ENCODE measurements at places on chromosomes 16 and 17.

GRCh38 chr16:84955427-84955826, 55.9 kb downstream of the ZDHHC7 start:
- DNase-seq = no peak

GRCh38 chr16:8496364-8496763, 93.9 kb downstream of the TMEM114 start:
- no peak for DNase-seq

DNA sequence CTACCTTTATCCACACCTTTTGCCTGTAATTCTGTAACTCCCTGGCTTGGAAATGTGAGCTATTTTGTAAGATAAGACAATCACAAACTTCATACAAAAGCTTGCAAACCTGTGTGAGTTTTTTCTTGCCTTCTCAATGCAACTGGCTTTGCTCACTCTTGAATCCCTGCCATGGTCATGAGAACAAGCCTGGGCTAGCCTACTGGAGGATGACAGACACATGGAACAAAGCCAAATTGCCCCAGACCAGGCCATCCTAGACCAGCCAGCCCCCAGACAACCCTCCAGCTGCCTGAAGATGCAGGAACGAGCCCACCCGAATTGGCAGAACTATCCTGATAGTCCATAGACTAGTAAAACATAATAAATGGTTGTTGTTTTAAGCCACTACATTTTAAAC, 466.6 kb upstream of the ERCC4 start:
- DNase-seq = no peak

GRCh38 chr17:3667366-3668278, 756 bp downstream of the TAX1BP3 start:
- DNase-seq = peak; percentile 86

DNA sequence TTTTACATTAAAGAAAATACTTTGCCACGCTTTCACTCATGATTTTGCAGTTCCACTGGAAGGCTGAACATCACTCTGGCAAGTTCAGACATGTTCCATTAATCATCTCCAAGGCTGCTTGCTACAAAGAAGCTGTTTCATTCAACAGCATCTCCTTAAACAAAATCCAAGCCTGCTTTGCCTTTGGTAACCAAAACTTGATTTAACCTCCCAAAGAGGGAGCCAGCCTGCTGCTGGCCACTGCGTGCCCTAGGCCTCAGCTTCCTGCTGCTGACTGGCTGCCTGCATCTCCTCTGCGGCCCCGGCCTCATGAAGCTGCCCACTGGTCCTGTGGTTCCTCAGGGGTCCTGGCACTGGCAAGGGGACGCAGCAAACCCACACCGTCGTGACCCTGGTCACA, 31.8 kb downstream of the ANKRD11 start:
- no peak for DNase-seq

DNA sequence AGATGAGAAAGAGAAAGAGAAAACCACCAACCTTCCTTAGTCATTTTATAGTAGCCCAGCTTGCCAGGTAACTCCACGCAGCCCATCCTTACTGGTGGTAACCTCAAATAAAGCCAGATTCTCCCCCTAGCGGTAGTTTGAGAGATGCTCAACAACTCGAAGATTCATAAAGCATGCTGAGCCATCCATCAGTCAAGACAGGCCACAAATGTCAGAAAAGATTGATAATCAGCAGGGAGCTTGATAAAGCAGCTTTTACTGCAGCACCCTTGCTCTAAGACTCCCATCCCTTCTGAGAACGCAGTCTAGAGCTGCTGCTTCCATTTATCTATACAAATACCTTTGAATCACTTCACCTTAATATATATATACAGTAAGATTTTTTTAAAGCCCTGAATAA, 451.5 kb upstream of the HSBP1 start:
- DNase-seq = peak; percentile 25

DNA sequence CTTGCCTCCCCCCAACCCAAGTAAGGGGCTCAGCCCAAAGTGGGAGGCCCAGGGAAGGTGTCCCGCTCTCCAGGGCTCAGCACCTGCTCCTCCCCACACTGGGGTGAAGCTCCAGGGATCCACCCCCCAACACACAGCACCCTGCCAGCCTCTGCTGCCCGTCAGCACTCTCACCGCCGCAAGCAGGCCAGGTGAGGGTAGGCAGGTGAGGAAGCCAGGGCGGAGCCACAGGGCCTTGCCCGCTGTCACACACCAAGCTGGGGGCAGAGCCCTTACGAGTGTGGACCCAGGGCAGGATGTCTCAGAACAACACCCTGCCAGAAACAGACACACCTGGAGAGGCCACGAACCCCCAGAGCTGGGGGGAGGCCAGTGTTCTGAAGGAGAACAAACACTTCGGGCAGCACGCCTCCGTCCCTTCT, 19.5 kb downstream of the PLLP start:
- DNase-seq = no peak

GRCh38 chr16:17230932-17231581, 239.7 kb downstream of the XYLT1 start:
- DNase-seq = no peak

- DNase-seq = no peak
Observed at GRCh38 chr16:9134306-9134705, 42.9 kb downstream of the HAPSTR1 start.

GRCh38 chr17:4735876-4736651, 3.6 kb upstream of the ZMYND15 start:
- DNase-seq = no peak

DNA sequence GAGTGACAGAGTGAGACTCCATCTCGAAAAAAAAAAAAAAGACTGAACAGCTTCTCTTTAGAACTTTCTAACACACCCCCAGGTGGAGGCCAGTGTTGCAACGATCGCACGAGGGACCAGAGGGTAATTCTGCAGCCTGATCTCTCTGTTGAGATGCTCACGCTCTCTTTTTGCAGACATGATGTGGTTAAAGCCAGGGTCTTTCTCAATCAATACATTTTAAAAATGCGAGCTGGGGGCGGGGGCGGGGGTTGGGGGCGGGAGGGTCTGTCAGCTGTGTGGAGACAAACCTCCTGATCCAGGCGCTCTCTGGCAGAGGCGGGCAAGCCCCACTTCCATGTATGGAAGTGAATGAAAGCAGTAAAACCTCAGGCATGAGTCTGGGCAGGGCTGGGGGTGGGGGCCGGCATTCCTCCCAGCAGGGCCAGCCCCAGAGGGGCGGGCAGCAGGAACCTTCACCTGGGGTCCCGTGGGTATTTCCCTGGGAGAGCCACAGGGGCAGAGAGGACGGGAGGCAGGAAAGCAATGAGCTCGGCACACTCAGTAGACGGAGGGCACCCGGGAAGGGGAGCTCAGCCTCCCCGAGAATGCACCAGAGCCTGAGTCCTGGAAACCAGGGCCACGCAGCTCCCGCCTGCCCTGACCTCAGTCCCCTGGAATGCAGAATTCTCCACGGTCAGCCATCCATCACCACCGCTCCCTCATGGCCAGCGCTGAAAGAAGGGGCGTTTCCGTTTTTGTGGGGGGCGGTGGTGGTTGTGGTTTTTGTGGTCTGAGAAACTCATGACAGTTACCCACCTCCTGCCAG, 28.0 kb downstream of the NXN start:
- peak; percentile 43 for DNase-seq

- DNase-seq = no peak
Observed at GRCh38 chr17:63571632-63572310, 21.5 kb downstream of the DCAF7 start.

DNA sequence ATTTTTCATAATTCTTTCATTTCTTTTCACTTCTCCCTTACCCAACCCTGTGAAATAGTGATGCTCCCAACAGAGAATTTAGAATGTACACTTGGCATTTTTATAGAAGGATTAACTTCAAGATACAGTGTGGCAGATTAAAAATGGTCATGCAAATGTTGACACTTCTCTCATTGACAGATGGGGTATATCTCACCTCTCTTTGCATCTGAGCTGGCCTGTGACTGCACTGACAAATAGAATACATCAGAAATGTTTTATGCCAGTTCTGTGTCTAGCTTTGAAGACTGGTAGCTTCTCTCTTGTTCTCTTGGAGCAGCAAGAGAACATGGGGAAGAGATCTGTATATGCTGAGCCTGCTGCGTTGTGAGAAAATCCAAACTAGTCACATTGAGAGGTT, 949.6 kb downstream of the CDH11 start:
- no peak for DNase-seq

DNA sequence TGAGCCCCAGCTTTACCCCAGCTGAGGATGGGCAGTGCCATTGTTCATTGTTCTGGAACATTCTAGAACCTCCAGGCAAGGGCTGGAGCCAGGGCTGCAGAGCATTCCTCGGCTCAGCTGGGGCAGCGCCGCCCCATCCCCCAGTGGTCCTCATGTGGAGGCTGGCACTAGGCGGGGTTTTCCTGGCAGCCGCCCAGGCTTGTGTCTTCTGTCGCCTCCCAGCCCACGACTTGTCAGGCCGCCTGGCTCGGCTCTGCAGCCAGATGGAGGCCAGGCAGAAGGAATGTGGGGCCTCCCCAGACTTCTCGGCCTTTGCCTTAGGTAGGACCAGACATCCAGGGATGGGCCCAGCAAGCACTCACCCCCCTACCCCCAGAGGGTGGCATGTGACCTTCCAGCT, at the start of gene TMEM95:
Gene TMEM95 (plus strand): TSS at position 104 of the 400 bp plus-strand sequence. CDS start 49 bp downstream, at position 153.
- DNase-seq = no peak

- DNase-seq = peak; percentile 27
Observed at GRCh38 chr17:29291163-29291752, 2.7 kb downstream of the NUFIP2 start.

DNA sequence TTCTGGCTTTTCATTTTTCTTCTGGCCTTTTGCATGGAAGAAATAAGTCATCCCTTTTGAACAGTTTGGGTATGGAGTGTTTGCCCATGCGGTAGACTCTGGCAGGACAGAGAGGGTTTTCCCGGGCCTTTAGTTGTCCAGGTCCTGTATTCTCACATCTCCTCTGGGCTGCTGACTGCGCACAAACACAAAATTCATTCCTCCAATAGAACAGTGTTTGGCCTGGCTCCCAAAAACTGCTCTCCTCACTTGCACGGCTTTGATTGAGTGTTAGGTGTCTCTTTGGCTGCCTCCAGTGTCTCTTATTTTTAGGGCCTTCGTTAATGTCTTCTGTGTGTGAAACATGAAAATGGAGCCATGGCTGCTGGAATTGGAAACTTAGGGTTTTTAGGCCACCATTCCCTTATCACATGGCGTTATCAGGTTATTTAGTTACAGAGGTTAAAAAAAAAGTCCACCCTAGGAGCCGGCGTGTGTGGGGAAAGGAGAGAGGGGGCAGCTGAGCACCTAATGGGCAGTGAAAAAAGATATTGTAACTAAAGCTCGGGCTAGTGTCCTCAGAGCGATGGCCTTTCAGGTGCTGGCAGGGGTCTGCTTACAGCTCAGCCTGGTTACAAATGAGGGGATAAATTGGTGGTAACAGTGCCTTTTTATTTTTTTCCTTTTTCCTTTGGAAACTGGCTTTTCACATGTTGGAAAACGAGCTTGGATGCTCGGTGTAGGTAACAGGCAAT, 47.3 kb downstream of the PRKCA start:
- DNase-seq = no peak

GRCh38 chr17:8913879-8914278, 46.4 kb upstream of the PIK3R6 start:
- DNase-seq = no peak

GRCh38 chr17:70437656-70438055, 268.3 kb downstream of the KCNJ2 start:
- DNase-seq = no peak

GRCh38 chr17:7004398-7005253, 7.8 kb upstream of the RNASEK start:
- peak; percentile 59 for DNase-seq

DNA sequence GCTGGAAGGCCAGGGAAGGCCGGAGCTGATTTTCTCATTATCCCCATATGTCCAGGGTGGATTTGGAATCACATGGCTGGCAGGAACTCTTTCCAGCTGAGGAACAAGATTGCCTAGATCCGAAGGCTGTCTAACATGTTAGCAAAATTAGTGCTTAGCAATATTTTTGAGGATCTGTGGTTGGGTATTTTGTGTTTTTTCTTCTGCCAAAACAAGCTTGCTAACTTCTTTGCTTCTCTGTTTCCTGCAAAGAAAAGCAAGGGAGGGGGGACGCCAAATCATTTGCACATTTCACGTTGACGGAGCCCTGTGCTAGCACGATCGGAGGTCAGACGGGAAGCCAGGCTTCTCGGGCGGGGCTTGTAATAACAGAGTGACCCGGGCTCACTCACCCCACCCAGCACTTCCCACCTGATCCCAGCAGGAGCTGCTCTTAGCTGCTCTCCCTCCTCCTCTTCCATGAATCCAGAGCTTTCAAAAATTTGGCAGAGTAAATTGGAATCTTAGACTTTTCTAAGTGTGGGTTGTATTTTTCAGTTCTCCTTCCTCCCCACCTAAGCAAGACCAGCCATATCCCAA, 33.3 kb upstream of the FOXF1 start:
- no peak for DNase-seq

GRCh38 chr17:4064366-4064765, 78.5 kb downstream of the ZZEF1 start:
- DNase-seq = no peak

GRCh38 chr16:89860747-89861304, 12.6 kb upstream of the TCF25 start:
- DNase-seq = peak; percentile 81

GRCh38 chr16:64406770-64407181, 715.1 kb downstream of the CDH11 start:
- no peak for DNase-seq

DNA sequence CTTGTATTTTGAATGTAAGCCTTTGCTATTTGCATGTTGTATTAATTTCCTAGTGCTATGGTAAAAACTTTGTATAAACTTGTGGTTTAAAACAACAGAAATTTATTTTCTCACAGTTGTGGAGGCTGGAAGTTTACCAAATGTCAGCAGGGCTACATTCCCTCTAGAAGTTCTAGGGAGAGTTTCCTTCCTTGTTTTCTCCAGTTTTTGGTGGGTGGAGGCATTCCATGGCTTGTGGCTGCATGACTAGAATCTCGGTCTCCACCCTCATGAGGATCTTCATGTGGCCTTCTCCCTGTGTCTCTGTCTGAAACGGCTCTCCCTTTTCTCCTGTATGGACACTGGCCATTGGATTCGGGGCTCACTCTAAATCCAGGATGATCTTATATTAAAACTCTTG, 482.2 kb upstream of the GOT2 start:
- DNase-seq = no peak

DNA sequence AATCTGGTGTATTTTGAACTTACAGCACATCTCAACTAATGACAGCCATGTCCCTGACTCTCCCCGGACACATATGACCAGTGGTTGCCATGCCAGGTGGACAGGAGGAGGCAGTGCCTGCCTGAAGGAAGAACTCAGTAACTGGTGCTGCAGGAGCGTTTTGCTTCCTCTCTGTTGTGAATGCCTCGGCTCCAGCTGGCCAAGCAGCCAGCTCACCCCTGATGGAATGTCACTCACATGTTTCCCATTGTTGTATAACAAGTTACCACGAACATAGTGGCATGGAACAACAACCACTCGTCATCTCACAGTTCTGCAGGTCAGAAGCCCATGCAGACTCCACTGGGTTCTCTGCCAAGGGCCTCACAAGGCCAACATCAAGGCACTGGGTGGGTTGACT, 20.1 kb upstream of the IRF8 start:
- peak; percentile 24 for DNase-seq

GRCh38 chr17:80624864-80625263, 80.2 kb downstream of the RPTOR start:
- DNase-seq = no peak

Measured in endothelial cell (in vitro differentiated cells).